ENCODE measurements at places on chromosomes 2 and 18.

DNA sequence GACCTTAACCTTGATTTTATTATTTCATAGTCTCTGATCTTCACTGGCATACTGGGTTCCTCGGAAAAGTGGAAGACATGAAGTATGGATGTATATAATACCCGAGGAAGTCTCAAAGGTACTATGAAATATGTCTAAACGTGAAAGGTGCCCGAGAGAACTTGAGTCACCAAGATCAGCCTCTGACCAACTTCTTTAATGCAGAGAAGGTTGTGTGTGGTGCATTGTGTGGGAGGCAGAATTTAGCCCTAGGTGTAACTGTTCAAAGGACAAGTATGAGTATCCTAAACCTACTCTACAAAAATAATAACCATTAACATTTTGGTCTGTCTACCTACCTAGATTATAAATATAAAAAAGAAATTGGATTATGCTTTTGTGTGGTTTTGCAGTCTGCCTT, 36.1 kb downstream of the OSBPL6 start:
- DNase-seq, result no peak

GRCh38 chr2:634041-634440, 43.2 kb downstream of the TMEM18 start:
- no peak for DNase-seq

DNA sequence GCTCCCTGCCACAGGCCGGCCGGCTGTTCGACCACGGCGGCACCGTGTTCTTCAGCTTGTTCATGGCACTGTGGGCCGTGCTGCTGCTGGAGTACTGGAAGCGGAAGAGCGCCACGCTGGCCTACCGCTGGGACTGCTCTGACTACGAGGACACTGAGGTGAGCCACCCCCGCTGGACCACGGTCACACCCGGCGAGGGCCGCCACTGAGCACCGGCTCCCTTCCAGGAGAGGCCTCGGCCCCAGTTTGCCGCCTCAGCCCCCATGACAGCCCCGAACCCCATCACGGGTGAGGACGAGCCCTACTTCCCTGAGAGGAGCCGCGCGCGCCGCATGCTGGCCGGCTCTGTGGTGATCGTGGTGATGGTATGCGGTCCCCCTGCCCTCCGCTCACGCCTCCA, 20.8 kb downstream of the ANO7 start:
- DNase-seq, result no peak

- DNase-seq, result no peak
Observed at GRCh38 chr2:25332571-25332970, 9.2 kb downstream of the DNMT3A start.

DNA sequence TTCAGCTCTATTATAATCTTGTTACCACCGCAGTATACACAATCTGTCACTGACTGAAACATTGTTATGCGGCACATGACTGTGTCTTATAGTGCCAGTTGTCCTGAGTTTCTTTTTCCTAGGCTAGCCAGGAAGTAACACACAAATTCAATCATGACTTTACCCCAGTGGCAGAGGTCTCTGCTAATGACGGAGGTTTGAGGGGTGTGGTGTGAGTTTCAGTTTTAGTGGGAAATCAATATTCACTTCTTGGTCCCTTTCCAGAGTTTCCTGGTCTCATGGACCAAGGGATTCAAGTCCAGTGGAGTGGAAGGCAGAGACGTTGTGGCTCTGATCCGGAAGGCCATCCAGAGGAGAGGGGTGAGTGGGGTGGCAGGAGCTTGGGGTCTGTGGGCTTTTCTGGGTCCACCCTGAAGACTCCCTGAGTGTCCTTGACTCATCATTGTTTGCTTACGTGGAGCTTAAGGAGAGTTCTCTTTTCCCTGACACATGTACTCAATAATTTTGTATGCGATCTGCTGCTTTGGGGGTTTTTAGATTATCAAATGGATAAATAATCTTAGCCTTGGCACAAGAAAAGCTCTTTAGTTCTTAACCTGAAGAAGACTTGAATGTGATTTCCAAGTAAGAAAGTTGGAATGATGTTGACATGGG, 39.2 kb downstream of the HK2 start:
- no peak for DNase-seq

- DNase-seq, result no peak
Observed at GRCh38 chr2:158773121-158773520, 22.0 kb upstream of the DAPL1 start.

GRCh38 chr2:37934591-37935513, 9.8 kb downstream of the RMDN2 start:
- DNase-seq, result no peak

DNA sequence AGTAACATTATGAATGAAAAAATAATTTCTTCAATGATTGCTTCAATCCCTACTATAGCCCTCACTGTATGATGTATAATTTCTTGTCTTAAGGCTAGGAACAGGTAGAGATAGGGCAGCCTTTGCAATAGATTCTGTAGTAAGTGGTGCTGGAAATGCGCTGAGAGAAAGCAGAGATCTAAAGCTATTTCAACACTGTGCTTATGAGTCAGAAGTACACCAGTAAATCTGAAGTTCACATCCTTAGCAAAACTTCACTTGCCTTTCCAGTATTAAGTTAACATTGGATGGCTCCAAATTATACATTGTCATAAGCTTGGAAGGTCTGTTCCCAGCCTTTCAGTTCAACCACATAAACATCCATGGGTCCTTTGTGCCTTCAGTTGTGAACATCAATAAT, 178.2 kb upstream of the EPHA4 start:
- DNase-seq, result no peak

DNA sequence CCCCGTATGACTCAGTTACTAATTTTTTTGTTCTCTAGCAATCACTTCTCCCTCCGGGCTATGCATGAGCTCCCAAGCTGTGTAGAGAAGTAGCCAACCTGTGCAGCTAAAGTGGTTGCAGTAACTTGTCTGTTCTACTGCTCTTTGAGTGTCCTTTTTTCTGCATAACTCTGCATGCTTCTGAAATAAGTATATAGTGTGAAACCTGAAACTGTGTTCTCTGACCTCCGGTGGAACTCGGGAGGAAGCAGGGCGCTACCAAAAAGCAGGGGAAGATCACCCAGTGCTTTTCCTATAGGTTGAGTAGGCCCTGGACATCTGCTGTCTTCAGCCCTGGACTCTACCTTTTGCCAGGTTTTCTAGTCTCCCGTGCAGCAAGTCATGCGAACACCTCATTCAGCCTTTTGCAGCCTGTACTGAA, 47.8 kb downstream of the PHLPP1 start:
- no peak for DNase-seq

GRCh38 chr2:60414495-60415138, 138.8 kb downstream of the BCL11A start:
- peak; percentile 31 for DNase-seq

- no peak for DNase-seq
Observed at GRCh38 chr2:1651121-1652033, 92.9 kb downstream of the PXDN start.

- DNase-seq, result no peak
Observed at GRCh38 chr2:37365669-37366068, 21.2 kb downstream of the QPCT start.

- DNase-seq, result no peak
Observed at GRCh38 chr2:31049264-31049663, 89.0 kb downstream of the GALNT14 start.

DNA sequence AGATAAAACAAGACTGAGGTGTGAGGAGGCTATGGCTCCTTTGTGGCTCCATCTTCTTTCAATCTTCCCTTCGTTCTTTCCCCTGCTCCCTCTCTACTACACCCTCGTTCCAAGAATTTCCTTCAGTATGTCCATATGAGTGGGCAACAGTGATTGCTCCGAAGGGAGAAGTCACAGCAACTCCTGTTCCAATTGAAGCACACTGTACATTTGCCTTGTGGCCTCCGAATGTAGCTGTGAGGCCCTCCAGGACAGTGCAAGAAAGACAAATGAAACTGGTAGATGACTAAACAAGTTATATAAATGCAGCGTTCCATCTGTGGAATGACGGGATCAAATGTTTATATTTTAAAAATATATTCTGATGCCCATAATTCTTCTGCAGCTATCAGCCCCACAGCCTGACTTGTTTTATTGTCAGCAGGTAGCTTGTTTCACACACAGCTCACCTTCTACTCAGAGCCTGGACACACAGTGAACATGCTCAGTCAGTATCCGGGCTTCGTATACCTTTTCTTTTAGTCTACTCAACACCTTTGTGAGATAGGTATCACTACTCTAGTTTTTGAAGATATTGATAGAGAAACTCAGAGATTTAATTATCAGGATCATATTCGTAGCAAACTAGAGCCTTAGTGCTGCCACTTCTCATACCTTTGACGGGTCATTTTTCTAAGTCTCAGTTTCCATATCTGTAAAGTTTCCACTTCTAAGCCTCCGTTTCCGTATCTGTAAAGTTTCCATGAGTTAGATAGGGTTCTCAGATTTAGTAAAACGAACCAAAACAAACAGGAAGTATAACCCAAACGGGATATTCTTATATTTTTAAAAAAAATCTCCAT, 216.7 kb upstream of the STON1 start:
- peak; percentile 34 for DNase-seq

- DNase-seq, result no peak
Observed at GRCh38 chr2:227411990-227412350, 24.2 kb upstream of the SCYGR1 start.

DNA sequence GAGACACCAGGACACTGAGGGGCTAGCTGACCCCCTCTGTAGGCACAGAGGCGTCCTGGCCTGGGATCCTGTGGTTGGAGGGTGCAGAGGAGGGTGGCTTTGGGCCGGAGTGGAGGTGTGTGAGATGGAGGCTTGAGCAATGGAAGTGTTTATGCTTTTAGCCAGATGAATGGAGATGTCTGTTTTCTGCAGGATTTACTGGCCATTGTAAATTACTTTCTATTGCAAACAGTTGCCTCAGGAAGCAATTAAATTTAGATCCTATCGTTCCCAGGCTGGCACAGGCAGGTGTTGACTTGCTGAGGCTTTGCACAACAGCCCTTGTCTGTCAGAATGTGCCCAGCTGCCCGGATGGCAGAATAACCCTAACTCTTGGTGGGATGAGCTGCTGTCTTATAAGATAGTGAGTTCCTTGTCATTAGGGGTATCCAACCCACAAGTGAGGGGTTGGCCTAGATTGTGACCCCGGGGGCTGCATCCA, 1.8 kb upstream of the ARID5A start:
- DNase-seq, result no peak

DNA sequence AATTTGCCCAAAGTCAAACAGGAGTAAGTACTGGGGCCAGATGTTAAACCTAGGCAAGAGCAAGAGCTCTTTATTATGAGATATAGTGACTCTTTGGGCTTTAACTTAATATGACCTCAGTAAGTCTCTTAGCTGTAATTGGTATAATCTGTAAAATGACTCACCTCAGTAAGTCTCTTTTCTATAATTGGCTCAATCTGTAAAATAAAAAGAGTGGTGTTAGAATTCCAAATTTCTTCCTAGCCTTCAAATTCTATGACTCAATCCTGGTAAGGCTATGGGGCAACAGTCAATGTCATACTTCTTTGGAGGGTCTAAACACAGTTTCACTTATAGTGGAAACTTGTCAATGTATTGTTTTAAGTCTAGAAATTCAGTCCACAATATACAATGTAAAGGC, 1608.9 kb upstream of the PIK3C3 start:
- DNase-seq, result peak; percentile 1

GRCh38 chr2:170940066-170940465, 11.0 kb downstream of the GORASP2 start:
- no peak for DNase-seq

DNA sequence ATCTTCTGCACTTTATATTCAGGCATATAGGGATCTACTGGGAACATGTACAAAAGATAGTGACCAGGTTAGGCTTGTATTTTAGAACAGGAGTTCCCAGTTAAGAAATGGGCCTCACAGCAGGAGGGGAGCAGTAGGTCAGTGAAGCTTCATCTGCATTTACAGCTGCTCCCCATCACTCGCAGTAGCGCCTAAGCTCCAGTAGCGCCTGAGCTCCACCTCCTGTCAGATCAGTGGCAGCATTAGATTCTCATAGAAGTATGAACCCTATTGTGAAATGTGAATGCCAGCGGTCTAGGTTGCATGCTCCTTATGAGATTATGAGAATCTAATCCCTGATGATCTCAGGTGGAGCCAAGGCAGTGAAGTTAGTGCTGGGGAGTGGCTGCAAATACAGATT, 224.4 kb upstream of the CYRIA start:
- no peak for DNase-seq

- DNase-seq, result no peak
Observed at GRCh38 chr2:30287857-30288513, 56.7 kb downstream of the LBH start.

DNA sequence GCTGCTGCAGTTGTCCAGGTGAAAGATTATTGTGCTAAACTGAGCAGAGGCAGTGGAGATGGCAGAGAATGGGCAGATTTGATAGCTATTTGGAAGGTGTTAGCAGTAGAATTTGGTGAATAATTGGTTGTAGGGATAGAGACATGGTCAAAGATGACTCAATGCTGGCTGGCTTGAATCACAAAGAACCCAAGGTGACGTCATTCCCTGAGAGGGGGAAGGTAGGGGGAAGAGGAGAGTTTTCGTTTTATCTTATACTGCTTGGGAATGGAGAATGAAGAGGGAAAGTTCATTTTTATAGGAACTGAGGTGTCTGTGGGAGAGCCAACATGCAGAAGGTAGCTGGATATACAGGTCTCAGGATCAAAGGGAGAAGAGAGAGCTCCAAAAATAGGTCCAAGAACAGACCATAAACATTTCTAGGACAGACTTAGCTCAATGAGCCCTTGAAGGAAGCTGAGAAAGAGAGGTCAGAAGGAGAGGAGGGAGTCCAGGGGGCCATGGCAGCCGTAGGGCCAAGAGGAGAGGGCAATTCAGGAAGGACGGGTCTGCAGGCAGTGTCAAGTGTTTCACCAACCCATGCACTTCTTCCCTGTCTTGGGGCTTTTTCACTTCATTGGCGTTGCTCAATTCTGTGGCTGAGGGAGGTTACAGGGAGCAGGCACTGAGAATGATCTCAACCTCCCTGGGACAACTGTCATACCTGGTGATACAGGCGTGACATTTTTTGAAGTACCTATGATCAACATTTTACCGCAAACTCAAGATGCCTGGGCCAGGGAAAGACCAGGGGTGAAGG, 281.3 kb downstream of the TDRD15 start:
- peak; percentile 29 for DNase-seq

DNA sequence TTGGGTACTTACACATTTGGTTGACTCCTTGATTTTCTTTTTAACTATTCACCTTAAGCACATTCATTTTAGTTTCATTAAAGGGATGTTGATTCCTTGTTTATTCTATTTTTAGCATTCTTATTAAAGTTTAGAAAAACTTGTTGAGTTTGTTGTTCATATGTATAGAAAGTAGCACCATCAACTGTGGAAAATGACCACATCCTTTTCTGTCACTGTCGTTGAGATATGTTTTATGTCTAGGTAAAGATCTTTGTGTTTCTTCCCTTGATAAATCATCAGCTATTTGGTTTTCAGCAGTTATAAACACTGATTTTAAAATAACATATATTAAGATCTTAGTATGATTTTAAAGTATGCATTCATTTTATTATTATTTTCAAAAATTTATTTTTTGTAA, 25.1 kb downstream of the SLC39A10 start:
- DNase-seq, result no peak

- DNase-seq, result no peak
Observed at GRCh38 chr2:109275120-109276012, 146.4 kb downstream of the SH3RF3 start.

- DNase-seq, result no peak
Observed at GRCh38 chr18:48889115-48889941, 61.4 kb downstream of the SMAD7 start.
